ENCODE measurements at places on chromosomes 16 and 17.
A peak's percentile ranks its signal among the peaks of the same experiment; 100 is the strongest.

- peaks cover 77% of the 10 kb centered on the region for H3K4me1 ChIP-seq
- H3K27me3 ChIP-seq, result no peaks in the 10 kb centered on the region
- peak; percentile 54 for DNase-seq
- no peaks in the 10 kb centered on the region for H3K36me3 ChIP-seq
- peak overlapping the region; percentile 93 for H3K4me3 ChIP-seq
- peak overlapping the region; percentile 99 for H3K27ac ChIP-seq
Observed at GRCh38 chr17:17693253-17694168, 12.3 kb downstream of the RAI1 start.

DNA sequence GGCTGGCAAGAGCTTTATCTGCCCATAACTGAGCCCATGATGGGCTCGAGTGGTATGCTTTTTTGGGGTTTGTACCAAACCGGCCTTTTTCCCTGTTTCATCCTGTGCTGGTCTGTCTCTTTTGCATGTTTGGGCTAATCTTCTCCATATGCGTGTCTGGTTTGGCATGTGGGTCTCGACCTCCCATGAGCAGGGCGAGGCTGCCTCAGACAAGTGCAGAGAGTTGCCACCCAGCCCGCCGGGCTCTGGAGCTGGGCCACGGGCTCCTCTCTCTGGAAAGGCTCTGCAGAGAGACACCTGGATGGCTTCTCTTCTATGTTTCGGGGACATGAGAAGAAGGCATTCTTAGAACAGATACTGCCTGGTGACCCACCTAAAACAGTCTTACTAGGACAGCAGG, 67.8 kb upstream of the TBX2 start:
- no peaks in the 10 kb centered on the region for H3K27me3 ChIP-seq
- DNase-seq, result no peak
- H3K36me3 ChIP-seq, result no peaks in the 10 kb centered on the region
- H3K4me1 ChIP-seq, result peaks cover 15% of the 10 kb centered on the region
- H3K4me3 ChIP-seq, result no peak overlapping the region

GRCh38 chr16:22815863-22816262, 1.9 kb downstream of the HS3ST2 start:
- H3K27me3 ChIP-seq, result peaks cover 90% of the 10 kb centered on the region
- peaks cover 7% of the 10 kb centered on the region for H3K4me1 ChIP-seq
- no peaks in the 10 kb centered on the region for H3K36me3 ChIP-seq
- no peak overlapping the region for H3K4me3 ChIP-seq

DNA sequence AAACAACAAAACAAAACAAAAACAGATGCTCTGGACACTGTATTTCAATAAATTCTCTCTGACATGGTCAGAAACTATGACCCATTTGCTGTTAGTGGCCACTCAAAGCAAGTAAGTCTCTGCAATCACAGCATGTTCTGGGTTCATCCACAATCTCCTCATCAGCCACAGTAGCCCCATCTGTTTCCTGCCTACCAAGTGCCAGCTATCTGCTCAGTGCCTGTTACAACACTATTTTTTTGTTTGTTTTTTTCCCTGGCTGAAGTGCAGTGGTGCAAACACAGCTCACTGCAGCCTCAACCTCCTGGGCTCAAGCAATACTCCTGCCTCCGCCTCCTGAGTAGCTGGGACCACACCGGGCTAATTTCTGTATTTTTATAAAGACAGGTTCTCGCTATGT, 137.9 kb downstream of the SOX9 start:
- peaks cover 8% of the 10 kb centered on the region for H3K4me1 ChIP-seq
- no peak for DNase-seq
- H3K27me3 ChIP-seq, result no peaks in the 10 kb centered on the region
- H3K36me3 ChIP-seq, result peaks cover 4% of the 10 kb centered on the region
- no peak overlapping the region for H3K4me3 ChIP-seq

DNA sequence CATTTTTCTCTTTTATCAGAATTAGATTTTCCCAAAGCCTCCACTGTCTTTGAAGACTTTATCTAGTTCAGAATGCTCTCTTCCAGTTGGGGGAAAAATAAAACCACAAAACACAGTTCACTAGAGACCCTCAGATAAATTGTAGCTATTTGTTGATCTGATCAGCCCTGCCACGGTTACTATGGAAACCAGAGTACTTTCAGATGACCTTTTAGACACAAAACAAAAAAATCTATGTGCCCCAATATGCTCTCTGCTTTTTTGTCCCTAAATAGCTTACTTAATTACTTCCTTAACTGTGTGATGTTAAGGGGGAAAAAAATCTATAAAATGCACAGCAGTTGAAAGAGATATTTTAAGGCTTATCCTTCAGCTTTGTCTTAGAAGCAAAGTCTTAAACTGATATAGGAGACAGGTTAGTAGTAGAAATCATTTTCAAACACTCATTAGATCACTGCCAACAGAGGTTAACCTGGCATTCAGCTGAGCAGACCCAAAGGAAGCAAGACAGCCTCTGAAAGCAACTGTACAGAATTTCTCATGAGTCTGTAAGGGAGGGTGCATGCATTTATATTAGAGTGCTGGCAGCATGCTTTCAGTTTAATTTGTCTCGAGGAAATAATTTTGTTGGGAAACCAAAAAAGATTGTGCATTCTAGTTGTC, 129.9 kb upstream of the CACNG5 start:
- peaks cover 55% of the 10 kb centered on the region for H3K4me1 ChIP-seq
- peak overlapping the region; percentile 63 for H3K4me3 ChIP-seq
- DNase-seq, result no peak
- H3K27ac ChIP-seq, result peak overlapping the region; percentile 96
- H3K36me3 ChIP-seq, result peaks cover 10% of the 10 kb centered on the region
- no peaks in the 10 kb centered on the region for H3K27me3 ChIP-seq

GRCh38 chr17:46944931-46945330, 22.0 kb downstream of the GOSR2 start:
- H3K36me3 ChIP-seq, result no peaks in the 10 kb centered on the region
- no peaks in the 10 kb centered on the region for H3K27me3 ChIP-seq
- H3K27ac ChIP-seq, result peak overlapping the region; percentile 70
- DNase-seq, result no peak

All from neural crest cell (in vitro differentiated cells).